ENCODE measurements at places on chromosomes 2 and 18.

- DNase-seq = no peak
Measured at GRCh38 chr18:50614838-50615237, 55.0 kb downstream of the MAPK4 start.

DNA sequence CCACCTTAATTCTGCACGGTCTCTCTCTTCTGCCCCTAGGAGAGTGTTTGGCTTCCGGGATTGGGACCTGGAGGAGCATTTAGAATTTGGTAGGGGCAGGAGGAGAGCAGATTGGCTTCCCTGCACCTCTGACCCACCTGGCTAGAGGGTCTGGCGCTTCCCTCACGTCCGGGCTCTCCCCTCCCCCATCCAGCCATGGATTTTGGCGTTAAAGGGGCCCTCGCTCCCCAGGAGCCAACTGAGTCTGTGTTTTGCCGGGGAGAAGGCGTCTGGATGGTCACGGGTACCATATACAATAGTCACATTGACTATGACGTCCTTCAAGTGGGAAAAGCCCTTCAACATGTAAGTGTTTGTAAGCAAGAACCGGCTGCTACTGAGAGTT, 6.6 kb downstream of the HOXD3 start:
- DNase-seq = no peak

GRCh38 chr2:227207573-227207972, 43.1 kb downstream of the COL4A3 start:
- DNase-seq = no peak

DNA sequence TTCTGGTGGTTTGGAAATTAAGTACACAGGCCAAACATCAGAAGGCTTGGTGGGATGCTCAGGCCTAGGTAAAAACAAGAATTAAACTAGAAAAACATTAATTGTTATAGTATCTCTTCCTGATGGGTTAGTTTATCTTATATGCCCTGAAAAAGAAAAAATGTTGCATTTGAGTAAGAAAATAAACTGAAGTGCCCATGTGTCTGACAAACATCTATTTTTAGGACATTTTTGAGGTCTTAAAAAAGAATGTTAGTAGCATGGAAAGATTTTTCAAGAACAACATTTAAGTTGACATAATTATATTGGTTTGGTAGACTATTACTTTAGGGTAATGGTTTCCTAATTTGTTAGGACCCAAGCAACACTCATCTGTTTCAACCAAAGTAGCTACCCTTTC, 140.1 kb upstream of the RND3 start:
- DNase-seq = no peak

DNA sequence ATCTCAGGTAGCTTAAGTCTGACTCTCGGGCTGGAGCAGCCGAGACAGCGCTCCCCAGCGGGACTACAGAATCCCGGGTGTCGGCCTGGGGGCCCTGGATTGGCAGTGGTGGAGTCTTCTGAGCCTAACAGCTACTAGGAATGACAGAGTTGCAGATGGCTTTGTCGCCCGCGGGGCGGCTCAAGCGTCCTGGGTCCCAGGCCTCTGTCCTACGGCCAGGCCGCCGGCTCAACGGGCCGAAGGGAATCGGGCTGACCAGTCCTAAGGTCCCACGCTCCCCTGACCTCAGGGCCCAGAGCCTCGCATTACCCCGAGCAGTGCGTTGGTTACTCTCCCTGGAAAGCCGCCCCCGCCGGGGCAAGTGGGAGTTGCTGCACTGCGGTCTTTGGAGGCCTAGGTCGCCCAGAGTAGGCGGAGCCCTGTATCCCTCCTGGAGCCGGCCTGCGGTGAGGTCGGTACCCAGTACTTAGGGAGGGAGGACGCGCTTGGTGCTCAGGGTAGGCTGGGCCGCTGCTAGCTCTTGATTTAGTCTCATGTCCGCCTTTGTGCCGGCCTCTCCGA, 8.8 kb downstream of the SIX2 start:
- no peak for DNase-seq

DNA sequence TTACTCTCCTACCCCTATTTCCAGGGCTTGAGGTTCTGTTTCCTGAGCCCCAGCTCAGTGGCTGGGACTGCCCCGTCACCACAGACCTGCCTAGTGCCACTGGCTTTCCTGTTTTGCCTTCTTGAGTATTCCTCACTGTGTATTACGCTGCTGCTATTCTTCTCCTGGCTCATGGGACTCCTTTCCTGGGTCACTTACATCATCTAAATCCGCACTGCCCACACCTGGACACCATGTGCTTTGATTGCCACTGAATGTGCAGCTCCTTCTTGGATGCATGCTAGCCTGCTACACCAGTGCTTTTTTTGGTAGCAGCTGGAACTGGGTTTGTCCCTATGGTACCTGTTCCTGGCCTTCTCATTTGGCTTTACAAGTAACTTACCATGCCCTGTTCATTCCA, 96.6 kb upstream of the PTPRM start:
- no peak for DNase-seq

- DNase-seq = no peak
Measured at GRCh38 chr2:181077128-181077709, 96.8 kb downstream of the UBE2E3 start.

- DNase-seq = no peak
Measured at GRCh38 chr2:232323328-232323650, 55.3 kb upstream of the ALPP start.

DNA sequence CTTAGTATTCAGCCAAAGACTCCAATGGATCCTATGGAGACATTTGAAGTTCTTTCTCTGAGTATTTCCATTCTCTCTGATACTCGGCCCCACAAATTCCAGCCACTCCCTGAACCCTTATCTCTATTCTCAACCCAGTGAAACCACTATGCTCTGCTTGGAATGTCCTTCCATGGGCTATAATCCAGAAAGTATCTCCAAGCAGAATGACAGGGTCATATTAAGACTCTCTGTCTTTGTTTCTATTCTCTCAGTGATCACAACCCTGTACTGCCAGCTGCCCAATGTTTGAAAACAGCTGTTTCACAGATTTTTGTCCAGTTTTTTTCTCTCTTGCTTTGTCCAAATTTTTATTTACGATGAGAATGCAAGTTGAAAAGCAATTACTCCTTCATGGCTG, 21.9 kb downstream of the CHMP3 start:
- no peak for DNase-seq

DNA sequence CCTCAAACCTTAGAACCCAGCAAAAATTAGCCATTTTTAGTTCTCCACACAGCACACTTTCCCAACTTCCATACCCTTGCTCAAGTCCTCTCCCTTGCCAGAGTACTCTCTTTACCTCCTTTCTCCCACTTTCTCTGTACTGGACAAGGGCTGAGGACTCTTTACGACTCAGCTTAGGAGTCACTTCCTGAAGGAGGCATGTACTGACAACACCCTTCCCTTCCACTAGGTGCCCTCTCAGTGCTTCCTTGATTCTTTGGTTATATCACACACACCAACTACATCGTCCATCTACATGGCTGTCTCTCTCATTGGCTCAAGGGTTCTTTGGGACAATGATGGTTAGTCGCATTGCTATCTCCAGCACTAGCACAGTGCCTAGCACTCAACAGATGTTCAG, 5.2 kb upstream of the C18orf63 start:
- no peak for DNase-seq

DNA sequence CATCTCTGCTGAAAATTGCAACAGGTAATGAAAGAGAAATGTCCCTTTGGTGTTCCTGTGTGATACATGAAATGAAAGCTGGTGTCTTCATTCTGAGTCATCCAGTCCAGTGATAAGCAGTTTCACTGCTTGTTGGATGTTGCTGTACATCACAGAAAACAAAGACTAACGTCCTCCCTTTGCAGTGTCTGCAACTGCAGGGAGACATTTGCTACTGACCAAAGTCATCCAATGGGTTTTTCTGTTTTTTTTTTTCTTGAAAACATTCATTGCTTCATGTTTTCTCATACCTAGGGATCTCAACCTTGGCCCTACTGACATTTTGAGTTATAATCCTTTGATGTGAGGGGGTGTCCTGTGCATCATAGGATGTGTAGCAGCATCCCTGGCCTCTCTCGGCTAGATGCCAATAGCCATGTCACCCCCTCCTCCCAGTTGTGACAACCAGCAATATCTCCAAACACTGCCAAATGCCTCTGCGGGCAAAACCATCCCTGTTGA, 63.6 kb upstream of the FZD5 start:
- DNase-seq = no peak

DNA sequence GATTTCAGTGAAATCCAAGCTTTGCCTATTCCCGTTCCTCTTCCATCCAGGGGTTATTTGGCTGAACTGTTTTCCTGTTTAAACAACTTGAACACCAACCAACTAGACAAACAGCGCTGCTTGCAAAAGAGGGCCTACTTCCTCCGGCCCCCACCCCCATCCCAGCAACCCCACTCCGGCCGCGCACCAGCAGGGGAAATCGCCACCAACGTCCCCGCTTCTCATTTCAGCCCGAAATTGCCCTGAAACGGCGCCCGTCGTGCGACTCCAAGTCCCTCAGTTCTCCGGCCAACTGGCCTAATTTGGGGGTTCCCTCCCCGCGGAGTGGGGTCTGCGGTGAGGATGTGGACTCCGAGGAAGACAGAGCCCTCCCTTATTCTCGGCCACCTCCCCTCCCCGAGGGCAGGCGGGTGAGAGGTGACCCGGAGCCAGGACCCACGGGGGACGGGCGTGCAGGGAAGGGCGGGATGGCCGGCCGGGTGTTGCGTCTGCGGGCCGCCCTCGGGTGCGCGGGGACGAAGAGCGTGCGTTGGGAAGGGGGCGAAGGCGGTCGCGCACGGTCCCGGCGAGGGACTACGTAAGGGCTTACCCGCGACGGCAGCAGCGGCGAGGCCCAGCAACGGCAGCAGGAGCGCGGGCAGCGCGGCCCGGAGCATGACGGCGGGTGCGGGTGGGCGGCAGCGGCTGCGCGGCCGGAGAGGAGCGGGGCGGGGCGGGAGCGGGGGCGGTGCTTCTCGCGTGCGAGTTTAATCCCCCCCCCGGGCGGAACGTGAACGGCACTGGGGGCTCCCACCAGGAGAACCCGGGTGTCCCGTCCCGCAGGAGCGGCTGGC, at the start of gene CD302:
CD302 (minus strand) TSS at position 666 of the 833 bp plus-strand sequence; CDS start at position 656, 10 bp downstream.
- peak; percentile 81 for DNase-seq

DNA sequence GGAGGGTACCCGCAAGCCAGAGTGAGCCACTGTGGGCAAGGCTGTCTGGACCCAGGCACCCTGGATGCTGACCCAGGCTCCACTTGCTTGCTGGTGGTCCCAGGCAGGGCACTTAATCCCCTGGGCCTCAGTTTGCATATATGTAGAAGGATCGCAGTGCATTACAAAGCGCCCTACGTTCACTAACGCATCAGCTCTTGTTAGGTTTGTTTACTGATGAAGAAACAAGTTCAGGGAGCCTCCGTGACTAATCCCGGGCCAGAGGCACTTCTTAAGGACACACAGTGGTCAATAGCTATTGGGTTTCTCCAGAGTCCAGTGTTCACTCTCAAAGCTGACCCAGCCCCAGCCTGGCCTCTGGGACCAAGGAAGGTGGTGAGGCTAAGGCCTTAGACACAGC, 70.2 kb downstream of the LBH start:
- no peak for DNase-seq

GRCh38 chr2:26897807-26898479, 50.0 kb downstream of the DPYSL5 start:
- no peak for DNase-seq

DNA sequence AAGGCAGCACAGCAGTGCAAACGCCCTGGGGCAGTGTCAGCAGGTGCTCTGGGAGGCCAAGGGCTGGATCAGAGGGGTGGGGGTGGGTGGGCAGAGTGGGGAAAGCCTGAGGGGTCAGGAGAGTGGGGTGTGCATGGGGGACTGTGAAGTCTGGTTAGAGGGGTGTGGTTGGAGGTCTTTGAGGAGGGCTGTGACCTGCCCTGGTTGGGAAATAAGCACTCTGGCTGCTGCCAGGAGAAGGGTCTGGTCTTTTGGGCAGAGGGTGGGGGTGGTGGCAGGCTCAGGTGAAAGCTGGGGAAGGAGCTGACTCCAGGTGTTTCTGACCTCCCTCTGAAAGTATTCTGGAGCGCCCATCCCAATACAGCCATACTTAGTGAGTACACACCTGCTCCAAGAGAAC, 4.2 kb downstream of the ALPI start:
- no peak for DNase-seq

DNA sequence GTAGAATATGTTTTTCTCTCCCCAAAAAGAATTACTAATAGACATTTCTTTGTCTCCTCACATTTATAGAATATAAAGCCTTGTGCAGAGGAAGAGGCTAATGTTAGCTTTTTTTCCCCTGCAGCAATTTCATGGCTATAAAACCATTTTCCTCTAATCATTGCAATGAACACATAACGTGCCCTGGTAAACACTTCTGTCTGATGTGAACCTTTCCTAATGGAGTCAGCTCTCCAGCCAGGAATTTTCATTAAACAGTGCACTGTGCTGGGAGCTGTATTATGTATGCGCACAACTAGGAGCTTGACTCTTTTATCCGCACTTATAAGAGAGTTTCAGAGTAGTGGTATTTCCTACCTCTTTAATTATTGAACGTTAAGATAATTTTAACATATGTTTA, 63.9 kb upstream of the SPATS2L start:
- DNase-seq = no peak

- no peak for DNase-seq
Measured at GRCh38 chr2:54503192-54503591, 47.1 kb downstream of the SPTBN1 start.

- no peak for DNase-seq
Measured at GRCh38 chr2:133314795-133315194, 253.5 kb downstream of the NCKAP5 start.

GRCh38 chr2:181887045-181887444, 4.5 kb upstream of the ITPRID2 start:
- DNase-seq = no peak

GRCh38 chr2:223513771-223514455, 88.2 kb downstream of the SCG2 start:
- no peak for DNase-seq

- DNase-seq = no peak
Measured at GRCh38 chr2:45469314-45470099, 141.6 kb downstream of the SRBD1 start.

DNA sequence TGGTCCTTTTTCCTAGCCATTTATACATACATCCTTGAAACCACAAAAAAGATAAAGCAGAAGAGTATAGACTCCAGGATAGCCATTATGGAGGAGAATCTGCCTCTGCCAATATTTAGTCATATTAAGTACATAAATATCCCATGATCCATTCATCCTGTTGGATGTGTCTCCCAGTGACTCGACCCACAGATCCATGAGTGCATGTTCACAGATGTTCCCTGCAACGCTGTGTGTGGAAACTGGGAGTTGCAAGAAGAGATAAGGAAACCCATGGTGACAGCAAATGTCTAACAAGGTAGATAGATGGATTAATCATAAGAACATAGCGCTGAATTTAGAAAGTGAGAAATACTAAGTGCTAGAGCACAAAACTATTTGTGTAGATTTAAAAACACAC, 34.5 kb downstream of the STK39 start:
- DNase-seq = no peak

GRCh38 chr18:55048892-55049291, 89.6 kb upstream of the CCDC68 start:
- no peak for DNase-seq

Measured in left colon (tissue), 2 donors.